ENCODE measurements at places on chromosomes 4 and X.

- DNase-seq: no peak
Measured at GRCh38 chr4:176290520-176290919, 21.5 kb upstream of the ASB5 start.

GRCh38 chr4:143286701-143287571 is 49.7 kb upstream of the GAB1 start:
- no peak for DNase-seq

- DNase-seq: no peak
Measured at GRCh38 chrX:3160756-3161155, 119.5 kb downstream of the ARSF start.

DNA sequence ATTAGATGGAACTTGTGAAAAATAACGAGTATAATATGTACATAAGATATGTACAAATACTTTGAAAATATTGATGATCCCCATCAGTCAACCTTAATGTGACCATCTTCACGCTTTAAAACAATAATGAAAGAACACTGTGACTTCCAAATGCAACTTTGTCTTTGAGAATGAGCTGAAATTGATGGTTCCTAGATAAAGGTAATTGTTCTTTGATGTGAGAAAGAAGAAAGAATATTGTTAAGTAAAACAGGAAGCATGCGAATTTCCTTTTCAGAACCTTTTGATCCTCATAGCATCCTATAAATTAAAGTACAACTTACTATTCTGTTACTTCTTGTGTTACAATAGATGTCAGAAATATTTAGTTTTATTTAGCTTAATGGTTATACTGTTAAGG is 22.2 kb downstream of the IL2 start:
- no peak for DNase-seq

GRCh38 chr4:81096566-81096965 is 66.1 kb downstream of the BMP3 start:
- DNase-seq: no peak

GRCh38 chr4:133320576-133321170 is 171.6 kb downstream of the PCDH10 start:
- DNase-seq: no peak

GRCh38 chr4:26302031-26302899 is 18.5 kb upstream of the RBPJ start:
- no peak for DNase-seq

DNA sequence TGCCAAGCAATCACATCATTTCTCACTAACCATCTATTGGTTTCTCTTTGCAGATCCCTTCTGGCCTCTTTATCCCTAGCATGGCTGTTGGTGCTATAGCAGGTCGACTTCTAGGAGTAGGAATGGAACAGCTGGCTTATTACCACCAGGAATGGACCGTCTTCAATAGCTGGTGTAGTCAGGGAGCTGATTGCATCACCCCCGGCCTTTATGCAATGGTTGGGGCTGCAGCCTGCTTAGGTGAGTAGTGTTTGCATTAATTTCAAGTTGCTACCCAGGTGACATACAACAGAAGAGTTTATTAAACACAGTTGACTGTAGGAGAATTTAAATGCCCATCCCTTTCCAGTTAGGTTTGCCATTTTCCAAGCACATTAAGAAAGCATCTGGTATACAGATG is 112.2 kb downstream of the AKAP4 start:
- DNase-seq: no peak

DNA sequence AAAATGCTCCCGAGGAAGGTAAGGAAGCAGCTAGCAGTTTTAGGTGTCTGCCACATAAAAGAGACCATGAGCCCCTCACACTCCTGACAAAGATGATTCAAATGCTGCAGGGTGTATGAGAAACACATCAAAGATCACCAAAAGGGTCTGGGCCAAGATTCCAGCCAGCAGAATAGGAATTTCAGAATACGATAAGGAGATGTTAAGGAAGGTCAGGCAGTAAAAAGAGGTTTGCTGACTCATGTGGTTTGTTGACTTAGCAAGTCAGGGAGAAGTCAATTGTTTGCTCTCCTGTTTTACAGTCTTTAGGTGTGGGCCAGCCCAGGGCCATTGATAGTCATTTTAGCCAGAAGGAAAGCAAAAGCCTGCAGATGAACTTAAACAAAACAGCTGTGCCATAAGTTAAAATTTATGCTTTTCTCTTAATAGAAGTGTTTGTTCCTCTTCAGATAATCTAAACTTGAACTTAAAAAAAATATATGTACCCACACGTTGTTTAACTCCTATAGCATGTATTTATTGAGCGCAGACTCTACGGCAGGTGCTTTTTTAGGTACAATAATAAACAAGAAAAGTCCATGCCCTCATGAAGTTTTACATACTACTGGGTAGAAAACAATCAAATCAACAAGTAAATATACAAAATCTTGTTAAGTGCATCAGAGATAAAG is 115.6 kb downstream of the CAMK2D start:
- DNase-seq: no peak

GRCh38 chr4:115433491-115433890 is 320.1 kb upstream of the NDST4 start:
- DNase-seq: no peak

- DNase-seq: no peak
Measured at GRCh38 chr4:21753084-21753760, 195.3 kb downstream of the KCNIP4 start.

DNA sequence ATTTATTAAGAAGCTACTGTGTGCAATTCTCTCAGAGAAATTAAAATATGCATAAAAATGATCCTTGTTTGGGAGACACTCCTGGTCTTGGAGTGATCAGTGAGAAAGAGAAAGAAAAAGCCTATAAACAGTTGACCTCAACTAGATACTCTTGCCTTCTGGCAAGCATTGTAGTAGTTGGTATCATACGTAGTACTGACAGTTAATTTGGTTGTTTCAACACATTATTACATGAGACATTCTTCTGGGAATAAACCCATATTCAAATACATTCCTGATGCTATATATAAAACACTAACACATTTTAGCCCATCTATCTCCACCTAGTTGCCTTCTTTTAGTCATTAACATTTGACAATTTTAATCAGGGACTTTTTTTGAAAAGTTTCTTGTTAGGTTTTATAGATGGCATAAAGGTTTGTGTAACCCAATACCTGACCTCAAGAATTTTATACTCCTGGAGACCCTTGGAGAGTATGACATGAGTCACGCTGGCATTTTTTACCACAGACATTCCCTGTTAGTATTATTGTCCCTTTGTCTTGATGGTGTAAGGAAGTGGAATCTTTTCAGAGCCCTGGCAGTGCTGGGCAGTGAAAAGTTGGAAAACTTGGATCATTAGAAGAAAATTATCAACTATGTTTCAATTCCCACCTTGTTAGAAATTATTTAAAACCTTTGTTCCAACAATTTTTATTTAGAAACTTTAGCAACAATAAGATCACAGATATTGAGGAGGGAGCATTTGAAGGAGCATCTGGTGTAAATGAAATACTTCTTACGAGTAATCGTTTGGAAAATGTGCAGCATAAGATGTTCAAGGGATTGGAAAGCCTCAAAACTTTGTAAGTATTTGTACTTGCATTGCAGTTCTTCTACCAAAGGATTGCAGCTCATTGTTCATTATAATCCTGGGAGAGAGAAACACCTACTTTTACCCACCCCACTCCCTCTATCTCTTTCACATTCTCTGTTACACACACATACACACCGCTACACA is 167.1 kb upstream of the PACRGL start:
- DNase-seq: no peak

GRCh38 chr4:98469771-98470170 is 188.6 kb downstream of the TSPAN5 start:
- DNase-seq: no peak

- no peak for DNase-seq
Measured at GRCh38 chrX:110311437-110312230, 6.3 kb downstream of the AMMECR1 start.

DNA sequence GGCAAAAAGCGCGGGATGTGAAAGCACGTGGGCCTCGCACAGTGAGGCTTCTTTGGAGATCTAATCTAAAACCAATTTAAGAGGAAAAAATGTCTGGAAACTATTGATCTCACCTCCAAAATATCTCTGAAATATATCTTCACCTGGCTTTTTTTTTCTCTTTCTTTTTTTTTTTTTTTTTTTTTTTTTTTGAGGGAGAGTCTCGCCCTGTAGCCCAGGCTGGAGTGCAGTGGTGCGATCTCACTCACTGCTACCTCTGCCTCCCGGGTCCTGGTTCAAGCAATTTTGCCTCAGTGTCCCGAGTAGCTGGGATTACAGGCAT is 383 bp upstream of the ZMAT1 start:
- no peak for DNase-seq

GRCh38 chrX:121106484-121107235 is 59.2 kb downstream of the GLUD2 start:
- DNase-seq: no peak

- no peak for DNase-seq
Measured at GRCh38 chrX:72408885-72409284, 103.2 kb upstream of the CITED1 start.

- DNase-seq: no peak
Measured at GRCh38 chr4:6568689-6569332, 6.2 kb upstream of the MAN2B2 start.

- DNase-seq: no peak
Measured at GRCh38 chrX:129750971-129751370, 12.2 kb downstream of the XPNPEP2 start.

DNA sequence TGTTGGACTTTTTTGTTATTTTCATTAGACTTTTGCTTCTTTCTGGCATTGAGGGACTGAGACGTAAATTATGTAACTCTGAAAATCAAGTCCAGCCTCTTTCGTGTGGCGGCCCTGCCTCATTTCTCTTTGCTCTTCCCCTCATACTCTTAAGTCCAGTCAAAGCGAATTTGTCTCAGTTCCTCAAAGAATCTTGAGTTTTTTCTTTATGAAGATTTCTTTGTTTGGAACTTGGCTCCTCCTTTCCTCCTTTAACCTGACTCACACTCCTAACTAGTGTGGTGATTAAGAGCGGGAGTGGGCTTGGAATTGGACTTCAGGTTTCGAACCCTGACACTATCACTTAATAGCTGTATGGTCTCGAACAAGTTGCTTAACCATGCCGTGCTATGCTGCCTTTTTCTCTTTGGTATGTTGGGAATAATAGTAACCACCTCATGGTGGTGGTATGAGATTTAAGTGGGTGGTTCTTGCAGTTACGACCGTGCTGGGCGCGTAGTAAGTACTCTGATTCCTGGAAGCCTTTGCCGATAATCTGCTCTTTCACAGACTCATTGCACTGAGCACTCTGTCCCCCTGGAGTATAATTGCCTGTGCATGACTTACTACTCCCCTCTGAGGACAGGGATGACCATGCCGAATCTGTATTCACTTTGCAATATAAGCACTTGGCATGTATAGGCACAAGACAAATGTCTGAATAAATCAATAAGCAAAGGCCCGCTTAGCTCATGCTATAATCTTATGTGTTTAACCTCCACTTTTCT is 19.1 kb downstream of the FNIP2 start:
- no peak for DNase-seq

- DNase-seq: no peak
Measured at GRCh38 chr4:26879805-26880204, 19.2 kb downstream of the STIM2 start.

DNA sequence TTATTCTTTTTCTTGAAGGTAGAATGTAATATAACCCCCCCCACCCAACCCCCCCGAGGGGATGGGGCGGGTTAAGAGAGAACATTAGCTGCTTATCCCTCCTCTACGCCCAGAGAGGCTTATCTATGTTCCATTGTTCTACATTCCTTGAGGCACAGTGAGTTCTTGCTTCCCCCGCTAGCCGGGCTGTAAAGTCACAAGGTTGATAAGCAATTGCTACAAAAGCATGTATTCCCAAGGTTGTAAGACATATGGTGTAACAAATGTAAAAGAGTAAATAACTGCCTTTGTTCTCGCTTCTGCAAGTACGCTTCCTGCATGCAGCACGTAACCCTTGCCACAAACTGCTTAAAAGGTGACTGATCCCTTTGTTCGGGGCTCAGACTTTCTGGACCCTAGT is 8.2 kb downstream of the DCAF8L2 start:
- DNase-seq: no peak

GRCh38 chrX:102345916-102346315 is 93.9 kb downstream of the NXF2B start:
- DNase-seq: peak; percentile 32

DNA sequence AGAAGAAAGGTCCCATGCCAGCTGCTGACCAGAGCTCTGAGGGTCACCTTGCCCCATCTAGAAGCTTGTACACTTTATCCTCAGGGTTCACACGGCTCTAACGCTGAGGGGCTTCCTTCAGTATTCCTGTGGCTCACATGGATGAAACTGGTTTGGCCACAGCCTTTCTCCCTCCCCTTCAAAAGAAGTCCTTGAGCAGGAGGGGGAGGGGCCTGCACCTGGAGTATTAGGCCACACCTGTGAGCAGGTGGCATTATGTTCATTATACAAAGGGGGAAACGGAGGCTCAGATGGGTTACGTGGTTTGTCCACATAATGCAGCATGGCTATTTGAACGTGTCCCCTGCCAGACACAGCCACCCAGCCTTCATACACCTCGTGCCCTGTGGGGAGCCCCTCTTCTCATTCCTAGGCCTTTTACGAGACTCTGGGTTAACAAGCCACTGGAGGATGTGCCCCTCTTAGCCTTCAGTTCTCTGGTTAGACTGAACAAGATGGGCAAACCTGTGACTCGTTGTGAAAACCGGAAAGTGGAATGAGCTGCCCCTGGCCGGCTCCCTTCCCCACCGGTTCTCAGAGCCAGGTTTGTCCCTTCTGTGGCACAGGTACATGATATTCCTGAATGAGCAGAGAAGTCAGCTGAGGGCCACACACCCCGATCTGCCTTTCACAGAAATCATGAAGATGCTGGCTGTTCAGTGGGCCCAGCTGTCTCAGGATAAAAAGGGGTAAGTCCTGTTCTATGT is 27.2 kb upstream of the JAKMIP1 start:
- no peak for DNase-seq

- no peak for DNase-seq
Measured at GRCh38 chrX:151771726-151772125, 37.2 kb downstream of the CNGA2 start.

GRCh38 chrX:68880846-68881552 is 52.2 kb downstream of the EFNB1 start:
- DNase-seq: no peak

DNA sequence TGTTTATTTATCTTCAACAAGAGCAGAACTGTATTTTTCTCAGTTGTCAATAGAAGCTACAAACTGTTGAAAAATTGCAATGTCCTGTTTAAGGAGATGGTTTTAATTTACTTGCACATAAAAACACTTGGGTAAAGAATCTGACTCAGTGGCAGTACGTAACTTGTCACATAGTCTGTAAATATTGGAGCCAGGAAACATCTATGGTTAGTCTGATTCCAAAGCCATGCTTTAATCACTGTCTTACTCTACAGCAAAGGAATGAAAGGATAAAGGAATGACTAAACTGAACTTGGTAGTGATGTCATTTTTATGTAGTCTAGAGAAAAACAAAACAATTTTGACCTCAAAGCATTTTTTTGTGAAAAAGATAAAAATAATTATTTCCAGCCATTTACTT is 537.2 kb downstream of the STIM2 start:
- no peak for DNase-seq

- DNase-seq: no peak
Measured at GRCh38 chr4:135210341-135210740, 1008.8 kb upstream of the PABPC4L start.

- no peak for DNase-seq
Measured at GRCh38 chr4:41517747-41518146, 20.2 kb upstream of the LIMCH1 start.

- DNase-seq: no peak
Measured at GRCh38 chr4:121666091-121666679, 30.6 kb downstream of the ANXA5 start.
